Tongue (tissue), 3 donors: ENCODE measurements at places on chromosomes 4 and X. TPM values are rescaled to one million over a fixed set of nuclear protein-coding genes. Genes with fewer than 3 reads are reported as not detected.

GRCh38 chr4:105374071-105374470 lies 99.8 kb downstream of the PPA2 start:
- DNase-seq = no peak

The MND1 gene
- 7.2 TPM for total RNA-seq

DNA sequence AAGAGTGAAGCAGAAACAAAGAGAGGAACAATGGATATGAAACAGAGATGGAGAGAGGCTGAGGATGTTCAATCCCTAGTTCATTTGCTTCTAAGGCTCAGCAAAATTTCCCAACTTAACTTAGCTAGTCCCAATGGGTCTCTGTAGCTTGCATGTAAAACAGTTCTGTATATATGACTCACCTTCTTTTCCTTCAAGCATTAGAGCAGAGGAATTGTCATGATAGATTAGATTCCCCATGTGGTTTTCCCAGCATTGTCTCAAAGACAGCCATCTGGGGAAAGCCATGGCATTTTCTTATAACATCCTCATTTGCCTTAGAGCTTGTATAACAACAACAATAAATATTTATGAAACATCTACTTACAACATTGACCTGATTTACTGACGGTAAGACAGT lies 93.9 kb upstream of the GATB start:
- no peak for DNase-seq

- no peak for DNase-seq
Measured at GRCh38 chr4:112451104-112451503, 64.9 kb downstream of the NEUROG2 start.

The LSM6 gene
- total RNA-seq = 56.3 TPM

DNA sequence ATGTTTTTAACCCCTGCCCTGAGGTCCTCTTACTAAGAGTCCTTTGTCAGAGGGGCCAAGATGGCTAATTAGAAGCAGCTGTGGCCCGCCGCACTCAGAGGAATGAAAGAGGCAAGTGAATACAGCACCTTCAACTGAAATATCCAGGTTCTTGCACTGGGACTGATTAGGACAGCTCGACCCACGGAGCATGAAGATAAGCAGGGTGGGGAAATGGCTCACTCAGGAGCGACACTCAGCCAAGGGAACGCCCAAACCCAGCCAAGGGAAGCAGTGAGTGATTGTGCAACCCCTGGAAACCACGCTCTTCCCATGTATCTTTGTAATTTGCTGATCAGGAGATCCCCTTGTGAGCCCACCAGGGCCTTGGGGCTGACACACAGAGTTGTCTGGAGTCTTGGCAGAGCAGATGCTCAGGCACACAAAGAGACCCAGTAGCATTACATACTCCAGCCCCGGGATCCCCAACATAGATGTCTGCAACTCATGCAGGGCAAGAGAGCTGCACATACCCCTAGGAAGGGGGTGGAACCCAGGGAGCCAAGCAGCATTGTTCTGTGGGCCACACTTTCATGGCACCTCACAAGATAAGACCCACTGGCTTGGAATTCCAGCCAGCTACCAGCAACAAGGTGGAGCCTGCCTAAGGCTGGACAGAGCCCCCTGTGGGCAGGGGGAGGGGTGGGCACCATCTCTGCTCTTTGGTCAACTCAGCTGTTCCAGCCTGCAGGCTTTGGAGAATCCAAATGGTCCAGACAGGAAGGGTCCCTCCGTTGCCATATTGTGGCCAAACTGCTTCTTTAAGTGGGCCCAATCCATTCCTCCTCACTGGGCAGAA lies 23.3 kb downstream of the F8A3 start:
- peak; percentile 1 for DNase-seq

DNA sequence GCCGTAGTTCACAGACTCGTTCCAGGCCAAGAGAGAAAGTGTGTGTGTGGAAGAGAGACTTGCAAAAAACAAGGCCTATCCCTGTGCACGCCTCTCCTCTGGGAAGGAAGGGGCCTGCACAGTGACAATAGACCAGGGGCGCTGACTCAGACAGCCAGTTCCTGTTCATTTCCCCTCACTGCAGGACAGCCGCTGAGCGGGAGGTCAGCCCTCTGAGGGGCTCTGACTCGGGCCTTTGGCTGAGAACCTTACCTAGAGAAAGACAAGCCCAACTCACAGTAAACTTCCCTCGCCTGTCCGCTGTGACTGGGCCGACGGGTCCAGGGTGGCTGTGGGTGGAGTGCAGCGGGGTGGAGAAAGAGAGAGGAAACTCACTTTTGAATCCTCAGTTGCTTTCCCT lies 52.1 kb downstream of the RTL5 start:
- DNase-seq = peak; percentile 18

The MSX1 gene
- 3.7 TPM for total RNA-seq

- DNase-seq = no peak
Measured at GRCh38 chr4:175421506-175421905, 390.6 kb downstream of the GPM6A start.

DNA sequence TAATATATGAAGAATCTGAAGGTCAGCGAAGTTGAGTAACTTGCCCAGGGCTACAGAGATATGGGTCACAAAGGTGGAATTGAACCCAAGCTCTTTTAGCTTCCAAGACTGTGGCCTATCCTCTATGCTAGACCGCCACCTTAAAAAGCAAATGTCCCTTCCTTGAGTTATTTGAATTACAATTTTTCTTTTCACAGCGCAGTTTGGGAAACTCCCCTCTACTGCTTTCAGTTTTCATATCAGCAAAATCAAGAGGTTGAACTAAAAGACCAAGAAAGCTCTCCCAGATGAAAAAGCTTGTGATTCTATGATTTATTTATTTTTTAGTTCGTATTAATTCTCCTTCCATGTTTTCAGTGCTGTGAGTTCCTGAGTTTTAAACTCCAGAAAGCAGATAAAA lies 174.5 kb upstream of the C1QTNF7 start:
- DNase-seq = no peak

The PNMA6A gene
- 2.1 TPM for total RNA-seq

DNA sequence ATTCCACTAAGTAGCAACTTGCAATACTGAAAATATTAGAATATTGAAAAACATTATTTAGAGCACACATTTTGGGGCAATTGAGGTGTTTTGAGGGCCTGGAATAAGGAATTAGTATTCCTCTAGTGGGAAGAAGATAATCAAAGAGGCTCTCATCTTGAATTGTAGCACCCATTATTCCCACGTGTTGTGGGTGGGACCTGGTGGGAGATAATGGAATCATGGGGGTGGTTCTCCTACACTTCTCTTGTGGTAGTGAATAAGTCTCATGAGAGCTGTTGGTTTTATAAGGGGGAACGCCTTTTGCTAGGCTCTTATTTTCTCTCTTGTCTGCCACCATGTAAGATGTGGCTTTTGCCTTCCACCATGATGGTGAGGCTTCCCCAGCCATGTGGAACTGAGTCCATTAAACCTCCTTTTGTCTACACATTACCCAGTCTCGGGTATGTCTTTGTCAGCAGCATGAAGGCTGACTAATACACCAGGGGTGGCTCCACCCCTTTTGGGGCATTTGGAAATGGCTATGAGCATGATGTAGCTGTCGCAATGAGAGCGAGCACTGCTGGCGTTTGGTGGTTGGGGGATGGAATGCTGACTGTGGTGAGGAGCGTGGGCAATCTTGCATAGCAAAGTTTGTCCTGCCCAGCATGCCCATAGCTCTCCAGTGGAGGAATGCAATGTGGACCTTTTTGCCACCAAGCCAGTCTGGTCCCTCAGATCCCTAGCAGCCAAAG lies 308.2 kb downstream of the FRMPD4 start:
- DNase-seq = no peak

- DNase-seq = no peak
Measured at GRCh38 chr4:114226968-114227760, 247.7 kb upstream of the ARSJ start.

DNA sequence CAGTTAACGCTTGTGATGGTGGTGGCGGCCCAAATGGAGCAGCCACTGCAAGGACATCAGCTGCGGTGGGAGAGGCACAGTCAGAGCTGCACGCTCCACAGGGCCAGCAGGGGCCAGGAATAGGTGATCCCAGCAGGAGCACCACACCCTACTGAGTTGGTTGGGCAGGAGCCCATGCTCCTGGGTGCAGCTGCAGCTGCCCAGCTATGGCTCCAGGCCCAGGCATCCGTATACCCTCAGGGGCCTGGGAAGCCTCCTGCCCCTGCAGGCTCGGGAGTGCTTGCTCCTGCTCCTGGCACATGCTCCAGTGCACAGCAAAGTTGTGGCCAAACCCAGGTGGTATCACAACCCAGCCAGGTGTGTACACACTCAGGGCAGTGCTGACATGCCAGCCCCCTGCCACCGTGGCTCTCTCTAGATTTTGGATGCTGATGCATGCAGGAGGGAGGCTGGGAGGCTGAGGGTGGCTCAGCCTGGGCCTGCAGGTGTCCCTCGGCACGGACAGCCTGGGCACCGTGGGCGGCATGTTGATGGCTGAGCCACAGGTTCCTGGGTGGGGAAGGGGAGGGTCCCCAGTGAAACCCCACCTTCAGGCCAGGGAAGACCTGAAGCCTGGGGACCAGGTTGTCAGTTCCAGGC lies 150.2 kb downstream of the CXXC4 start:
- no peak for DNase-seq

DNA sequence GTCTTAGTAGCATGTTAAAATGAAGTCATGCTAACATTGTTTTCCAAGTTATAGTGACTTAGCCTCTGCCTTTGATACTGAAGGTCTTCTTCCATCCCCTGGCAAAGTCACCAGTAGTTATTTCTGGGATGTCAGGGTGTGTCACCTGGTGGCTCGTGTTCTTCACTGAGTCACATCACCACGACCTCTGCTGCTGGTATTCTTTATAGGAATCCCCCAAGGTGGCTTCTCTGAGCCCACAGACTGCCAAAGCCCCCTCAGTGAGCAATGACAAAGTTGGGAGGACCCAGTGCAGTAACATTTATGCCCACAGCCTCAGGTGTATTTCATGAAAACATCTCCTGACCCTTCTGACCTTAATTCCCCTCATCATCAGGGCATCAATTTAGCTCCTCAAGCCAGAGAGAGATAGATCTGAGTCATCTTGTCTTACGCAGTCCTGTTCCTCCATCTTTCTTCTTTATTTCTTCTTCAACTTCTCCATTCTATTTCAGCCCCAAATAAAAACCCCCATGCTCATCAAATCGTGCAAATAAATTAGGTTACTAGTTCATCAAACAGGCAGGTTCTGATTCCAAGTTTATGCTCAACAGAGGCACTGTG lies 29.3 kb upstream of the GPRIN3 start:
- no peak for DNase-seq

GRCh38 chrX:138856881-138857604 lies 145.5 kb upstream of the FGF13 start:
- DNase-seq = no peak

DNA sequence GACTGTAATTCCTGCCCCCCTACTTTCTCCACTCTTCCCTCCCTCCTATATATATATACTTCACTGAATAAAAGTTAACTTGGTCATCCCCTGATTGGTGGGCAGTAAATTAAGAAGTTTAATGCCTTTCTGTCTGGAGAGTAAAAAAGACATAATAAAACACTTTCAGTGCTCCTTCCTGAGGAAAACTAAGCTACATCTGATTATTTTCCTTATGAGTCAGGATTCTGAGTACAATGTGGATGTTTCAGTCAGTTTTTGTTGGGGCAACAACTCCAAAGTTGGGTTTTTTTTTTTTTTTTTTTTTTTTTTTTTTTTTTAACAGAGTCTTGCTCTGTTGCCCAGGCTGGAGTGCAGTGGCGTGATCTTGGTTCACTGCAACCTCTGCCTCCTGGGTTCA lies 22.0 kb upstream of the SUPT20HL2 start:
- DNase-seq = no peak

- DNase-seq = no peak
Measured at GRCh38 chr4:95249426-95250021, 299.2 kb downstream of the UNC5C start.

The ZXDA gene
- 9.2 TPM for total RNA-seq
